ENCODE measurements at places on chromosomes 3 and 15.

- DNase-seq: no peak
Observed at GRCh38 chr15:46502667-46503066, 867.8 kb downstream of the SQOR start.

- no peak for DNase-seq
Observed at GRCh38 chr3:23271876-23272741, 69.0 kb downstream of the UBE2E2 start.

DNA sequence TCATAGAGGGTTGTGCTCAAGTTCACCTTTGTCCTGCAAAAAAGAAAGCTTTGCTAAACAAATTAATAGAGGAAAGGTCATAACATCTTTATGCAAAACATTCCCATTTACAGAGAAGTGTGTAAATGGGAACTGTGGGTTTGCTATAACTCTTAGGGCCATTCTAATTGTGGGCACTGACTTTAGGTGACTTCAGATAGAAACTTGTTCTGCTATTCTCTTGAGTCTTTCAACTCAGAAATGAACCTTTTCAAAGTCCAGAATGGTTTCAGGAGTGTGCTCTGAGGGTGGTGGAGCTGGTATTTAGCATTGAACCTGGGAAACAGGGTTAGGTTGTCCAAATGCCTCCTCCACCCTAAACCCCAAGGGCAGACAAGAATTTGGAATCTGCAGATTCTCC, 34.0 kb downstream of the SPTSSB start:
- DNase-seq: no peak

DNA sequence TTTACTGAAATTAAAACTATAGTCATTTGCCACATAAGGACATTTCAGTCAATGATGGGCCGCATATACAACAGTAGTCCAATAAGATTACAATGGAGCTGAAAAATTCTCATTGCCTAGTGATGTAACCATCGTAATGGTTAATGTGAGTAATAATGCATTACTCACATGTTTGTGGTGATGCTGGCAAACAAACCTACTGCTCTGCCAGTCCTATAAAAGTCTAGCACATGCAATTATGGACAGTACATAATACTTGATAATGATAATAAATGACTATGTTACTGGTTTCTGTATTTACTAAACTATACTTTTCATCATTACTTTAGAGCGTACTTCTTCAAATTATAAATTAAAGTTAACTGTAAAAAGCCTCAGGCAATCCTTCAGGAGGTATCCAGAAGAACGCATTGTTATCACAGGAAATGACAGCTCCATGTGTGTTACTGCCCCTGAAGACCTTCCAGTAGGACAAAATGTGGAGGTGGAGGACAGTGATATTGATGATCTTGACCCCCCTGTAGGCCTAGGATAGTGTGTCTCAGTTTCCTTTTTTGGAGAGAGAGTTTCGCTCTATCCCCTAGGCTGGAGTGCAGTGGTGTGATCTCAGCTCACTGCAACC, 102.7 kb downstream of the ATP1B3 start:
- no peak for DNase-seq

DNA sequence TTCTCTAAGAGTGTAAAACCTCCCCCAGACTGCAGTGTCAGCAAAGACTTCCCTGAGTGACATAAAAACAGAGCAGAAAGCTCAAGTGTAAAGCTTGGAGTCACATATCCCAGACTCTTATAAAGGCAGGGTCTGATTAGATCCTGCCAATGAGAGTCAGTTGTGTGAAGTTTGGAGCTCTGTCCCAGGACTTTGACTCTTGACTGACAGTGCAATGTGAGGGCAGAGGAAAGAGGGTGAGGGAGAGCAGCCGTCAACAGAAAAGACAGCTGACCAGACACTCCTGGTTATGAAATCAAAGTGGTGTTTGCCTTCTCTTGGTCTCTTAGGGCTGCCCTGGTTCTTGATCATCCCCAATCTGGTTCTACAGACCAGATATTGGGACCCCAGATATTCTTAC, 393.2 kb downstream of the ERC2 start:
- no peak for DNase-seq

All from activated CD8-positive, alpha-beta memory T cell treated with anti-CD3 and anti-CD28 coated beads for 1 hour (primary cell).